Mesendoderm (in vitro differentiated cells): ENCODE measurements at places on chromosomes 7 and 10.

GRCh38 chr10:69045441-69046300 is 42.2 kb upstream of the SRGN start:
- no peak for DNase-seq

DNA sequence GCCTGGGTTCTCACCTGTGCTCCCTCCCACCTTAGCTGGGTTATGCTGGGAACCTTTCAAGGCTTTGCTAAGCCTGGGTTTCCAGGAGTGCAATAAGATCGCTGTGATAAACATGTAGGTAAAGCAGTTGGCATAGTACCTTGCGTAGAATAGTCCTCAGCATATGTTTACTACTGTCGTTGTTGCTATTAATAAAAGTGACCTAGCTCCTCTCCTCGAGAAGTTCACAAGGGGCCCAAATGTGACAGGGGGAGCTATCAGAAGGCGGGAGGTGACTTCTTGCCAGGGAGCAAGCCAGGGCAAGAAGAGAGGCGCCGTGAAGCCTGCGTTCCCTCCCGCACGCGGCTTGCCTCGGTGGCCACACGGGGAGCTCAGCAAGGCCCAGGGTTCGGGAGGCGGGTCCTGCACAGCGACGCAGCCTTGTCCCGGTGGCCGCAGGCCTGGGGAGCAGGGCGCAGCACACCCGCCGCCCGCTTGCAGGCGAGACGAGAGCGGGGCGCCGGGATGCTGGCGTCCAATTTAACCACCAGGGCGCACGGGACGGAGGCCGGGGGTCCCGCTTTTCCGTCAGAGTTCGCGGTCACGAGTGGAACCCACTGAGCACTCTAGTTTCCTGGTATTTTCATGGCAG is 106.2 kb downstream of the SNX10 start:
- DNase-seq, result peak; percentile 60

DNA sequence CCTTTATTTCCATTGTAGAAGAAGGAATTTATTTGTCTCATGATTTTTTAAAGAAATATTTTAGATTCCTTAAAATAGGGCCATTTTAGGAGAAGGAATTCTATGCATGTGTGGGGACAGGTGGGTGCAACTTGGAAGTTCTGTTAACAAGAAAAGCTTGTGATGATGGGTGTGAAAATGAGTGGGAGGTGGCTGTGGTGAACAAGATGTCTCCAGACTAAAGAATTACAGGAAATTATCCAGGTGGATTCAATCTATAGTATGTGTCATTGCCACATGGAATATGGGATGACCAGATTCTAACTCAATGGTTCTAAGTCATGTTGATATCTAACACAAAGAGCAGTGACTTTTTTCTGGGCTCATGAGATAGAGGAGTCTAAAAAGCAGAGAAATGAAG is 229.6 kb upstream of the IGFBP3 start:
- no peak for DNase-seq

- DNase-seq, result peak; percentile 91
Observed at GRCh38 chr10:119253433-119254174, 46.2 kb downstream of the GRK5 start.

DNA sequence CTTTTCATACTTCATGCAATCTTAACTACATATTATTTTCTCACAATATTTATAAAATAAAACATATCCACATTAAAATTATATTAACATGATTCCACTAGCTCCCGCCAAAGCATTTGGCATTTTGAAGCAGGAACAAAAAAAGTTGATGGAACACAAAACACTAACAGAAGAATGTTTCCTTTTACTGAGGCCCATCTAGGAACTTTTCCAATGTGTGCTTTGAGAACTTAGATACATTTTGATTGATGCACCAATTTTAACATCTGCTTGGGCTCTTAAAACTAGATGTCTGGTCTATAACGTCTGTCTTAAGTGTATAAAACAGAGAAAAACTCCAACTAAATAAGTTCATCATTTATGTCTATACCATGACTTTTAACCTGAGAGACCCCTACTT is 1214.8 kb downstream of the SORCS1 start:
- no peak for DNase-seq

DNA sequence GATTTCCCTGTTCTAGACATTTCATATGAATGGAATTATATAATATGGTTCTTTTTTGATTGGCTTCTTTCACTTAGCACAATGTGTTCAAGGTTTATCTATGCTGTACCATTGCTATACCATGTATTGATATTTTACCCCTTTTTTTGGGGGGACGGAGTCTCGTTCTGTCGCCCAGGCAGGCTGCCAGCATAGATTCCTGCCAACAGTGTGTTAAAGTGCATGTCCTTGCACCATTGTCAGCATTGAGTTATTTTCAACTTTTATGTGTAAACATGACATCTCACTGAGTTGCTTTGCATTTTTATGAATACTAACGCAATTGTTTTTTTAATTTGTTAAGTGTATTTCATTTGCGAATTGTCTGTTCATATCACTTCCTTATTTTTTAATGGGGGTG is 4.9 kb downstream of the ABCC2 start:
- no peak for DNase-seq

GRCh38 chr7:3488829-3489228 is 187.8 kb downstream of the SDK1 start:
- no peak for DNase-seq

DNA sequence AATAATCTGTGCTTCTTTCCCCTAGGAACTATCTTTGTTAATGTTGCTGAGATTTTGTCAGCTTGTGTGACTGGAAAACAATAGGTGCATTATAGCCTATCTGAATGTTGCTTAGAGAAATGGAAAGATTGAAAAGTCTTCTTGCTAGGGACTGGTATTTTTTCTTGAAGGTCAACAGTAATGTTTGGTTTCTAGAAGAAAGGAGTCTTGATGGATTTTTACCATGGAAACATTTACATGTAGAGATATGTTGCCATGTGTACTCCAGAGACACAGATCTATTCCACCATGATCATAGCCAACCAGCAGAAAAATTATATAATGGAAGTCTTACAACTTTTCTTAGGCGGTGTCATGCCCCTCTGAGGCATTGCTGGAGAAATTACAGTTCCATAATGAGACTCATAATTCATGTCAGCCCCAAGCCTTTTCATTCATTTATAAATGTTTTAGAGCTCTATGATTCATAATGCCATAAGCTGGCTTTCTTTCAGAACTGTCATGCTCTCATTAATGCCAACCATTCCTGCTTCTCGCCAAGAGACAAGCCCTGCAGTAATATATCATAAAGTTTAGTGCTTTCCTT is 175.1 kb upstream of the PTPRZ1 start:
- DNase-seq, result no peak

DNA sequence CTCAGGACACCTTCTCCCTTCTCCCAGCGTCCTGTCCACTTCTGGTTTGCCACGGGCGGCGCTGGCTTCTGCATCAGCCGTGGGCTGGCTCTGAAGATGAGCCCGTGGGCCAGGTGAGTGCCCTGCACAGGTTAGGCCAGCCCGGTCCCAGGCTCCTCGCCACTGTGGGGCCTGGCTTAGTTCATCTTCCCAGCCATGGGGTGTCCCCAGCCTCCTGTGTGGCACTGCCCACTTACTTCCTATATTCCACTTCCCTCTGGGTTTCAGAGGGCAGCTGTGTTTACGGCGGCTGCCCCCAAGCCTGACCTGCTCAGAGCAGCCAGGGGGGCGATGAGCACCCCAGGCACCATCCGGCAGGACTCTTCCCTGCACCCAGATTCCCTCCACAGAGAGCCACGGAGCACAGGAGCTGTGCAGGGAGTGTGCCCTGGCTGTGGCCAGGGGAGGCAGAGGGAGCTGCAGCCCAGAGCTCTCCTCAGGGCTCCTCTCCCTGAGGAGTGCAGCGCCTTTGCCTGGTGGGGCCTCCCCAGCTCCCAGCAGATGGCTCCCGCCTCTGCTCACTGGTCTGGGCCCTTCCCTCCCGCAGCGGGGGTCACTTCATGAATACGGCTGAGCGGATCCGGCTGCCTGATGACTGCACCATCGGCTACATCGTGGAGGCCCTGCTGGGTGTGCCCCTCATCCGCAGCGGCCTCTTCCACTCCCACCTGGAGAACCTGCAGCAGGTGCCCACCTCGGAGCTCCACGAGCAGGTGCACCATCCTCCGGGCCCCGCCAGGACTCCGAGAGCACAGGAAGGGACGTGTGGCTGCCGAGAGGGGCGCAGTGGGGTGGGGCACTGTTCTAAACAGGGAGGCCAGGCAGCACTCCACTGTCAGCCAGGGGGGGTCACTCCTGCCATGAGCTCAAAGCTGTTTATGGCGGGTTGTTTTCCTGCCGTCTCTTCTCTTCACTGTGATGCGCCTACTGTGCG is 6.4 kb downstream of the LFNG start:
- no peak for DNase-seq

GRCh38 chr7:134710854-134711624 is 64.4 kb downstream of the BPGM start:
- DNase-seq, result peak; percentile 72

DNA sequence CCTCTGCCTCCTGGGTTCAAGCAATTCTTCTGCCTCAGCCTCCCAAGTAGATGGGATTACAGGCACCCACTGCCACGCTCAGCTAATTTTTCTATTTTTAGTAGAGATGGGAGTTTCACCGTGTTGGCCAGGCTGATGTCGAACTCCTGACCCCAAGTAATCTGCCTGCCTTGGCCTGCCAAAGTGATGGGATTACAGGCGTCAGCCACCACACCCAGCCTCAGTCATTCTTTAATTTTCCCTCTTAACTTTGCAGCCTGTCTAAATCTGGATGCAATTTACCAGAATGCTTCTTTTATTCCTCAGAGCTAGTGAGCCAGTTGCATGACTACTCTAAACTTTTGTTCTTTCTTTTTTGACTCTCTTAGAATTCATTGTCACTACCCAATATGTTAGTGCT is 90.5 kb upstream of the CSTF2T start:
- DNase-seq, result no peak

- DNase-seq, result no peak
Observed at GRCh38 chr10:118729641-118730258, 25.0 kb downstream of the CACUL1 start.

DNA sequence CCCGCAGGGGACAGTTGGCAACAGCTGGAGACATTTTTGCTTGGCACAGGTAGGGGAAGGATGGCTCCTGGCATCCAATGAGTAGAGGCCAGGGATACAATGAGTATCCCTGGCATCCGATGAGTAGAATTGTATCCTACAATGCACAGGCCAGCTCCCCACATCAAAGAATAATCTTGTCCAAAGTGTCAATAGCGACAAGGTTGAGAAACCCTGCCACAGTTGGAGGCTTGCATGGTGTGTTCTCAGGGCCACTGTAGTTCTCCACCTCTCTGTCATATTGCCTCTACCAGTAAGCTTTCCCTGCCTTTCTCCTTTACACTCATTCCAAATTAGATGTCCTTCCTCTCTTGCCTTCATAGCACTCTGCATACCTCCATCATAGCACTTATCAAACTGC is 60.7 kb downstream of the ZNF92 start:
- DNase-seq, result no peak

GRCh38 chr7:73521636-73522104 is 423 bp downstream of the BAZ1B start:
- DNase-seq, result peak; percentile 71

DNA sequence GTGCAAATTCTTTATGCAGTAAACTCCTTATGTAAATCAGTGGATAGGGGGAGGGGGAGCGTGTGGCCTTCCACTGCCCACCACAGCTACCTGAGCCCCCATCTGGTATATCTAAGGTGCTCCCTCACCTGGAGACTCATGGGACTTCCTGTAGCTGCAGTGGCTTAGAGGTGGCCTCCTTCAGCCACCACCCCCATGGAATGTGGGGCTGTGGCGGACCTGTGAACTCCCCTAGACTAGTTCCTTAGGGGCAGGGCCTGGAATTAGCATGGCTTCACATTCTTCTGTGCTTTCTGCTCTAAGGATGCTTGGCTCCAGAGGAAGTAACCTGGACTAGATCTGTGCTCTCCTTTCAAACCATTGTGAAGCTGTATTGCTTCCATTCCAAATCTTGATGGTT is 550.5 kb upstream of the COBL start:
- DNase-seq, result peak; percentile 50

DNA sequence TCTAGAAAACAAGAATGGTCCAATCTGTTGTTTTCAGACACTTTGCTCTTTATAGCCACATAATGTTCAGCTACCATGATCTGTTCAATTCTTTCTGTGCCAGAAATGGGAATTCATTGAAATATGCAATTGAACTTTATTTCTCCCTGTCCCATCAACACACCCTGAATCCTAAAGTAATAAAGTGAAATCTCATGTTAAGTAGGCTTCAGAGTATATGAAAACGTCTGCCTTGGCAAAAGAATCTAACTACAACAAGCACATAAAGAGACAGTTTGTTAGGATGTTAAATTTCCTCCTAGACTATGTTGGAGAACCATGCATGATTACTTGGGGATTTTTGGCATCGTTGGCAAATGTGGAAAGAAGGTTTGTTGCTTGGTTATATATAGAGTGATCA is 722.7 kb downstream of the XPNPEP1 start:
- no peak for DNase-seq

GRCh38 chr7:137953043-137953664 is 48.7 kb downstream of the CREB3L2 start:
- peak; percentile 94 for DNase-seq

DNA sequence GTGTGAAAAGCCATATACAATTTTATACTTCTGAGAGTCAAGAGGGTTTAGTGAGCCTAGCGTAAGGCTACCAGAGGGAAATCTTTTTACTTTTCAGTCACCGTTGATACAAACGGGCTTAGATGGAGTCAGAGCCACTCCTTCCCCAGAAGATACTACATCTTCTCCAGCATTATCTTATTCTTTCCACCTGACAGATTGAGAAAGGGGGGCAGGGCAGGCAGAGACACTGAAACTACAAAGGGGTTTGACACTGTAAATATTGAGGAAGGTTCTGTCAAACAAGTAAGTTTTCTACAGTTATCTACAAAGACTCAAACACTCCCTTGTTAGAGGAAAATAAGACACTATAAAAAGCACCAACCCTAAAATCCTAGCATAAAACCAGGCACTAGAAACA is 100.0 kb downstream of the RELN start:
- no peak for DNase-seq

DNA sequence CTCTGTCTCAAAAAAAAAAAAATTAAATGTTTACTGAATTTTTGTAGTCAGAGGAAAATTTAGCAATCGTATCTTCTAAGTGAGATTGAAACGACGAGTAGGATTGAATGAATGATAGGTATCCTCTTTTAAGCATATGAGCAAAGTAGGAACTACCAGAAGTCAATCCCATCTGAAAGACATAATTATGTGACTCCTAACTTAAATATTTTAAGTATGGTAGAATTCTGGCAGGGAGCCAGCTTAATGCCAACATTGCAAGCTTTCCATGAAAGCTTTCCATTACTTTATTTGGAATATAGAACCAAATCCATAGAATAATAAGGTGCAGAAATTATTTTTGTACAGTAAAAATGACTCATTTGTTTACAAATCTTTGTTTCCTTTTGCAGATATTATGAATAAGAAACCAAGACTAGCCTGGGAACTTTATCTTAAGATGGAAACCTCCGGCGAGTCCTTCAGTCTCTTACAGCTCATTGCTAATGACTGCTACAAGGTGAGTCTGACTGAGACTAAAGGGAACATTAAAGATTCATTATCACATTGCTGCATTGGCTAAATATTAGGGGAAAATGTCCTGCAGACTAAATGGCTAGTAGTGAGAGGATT is 50.2 kb upstream of the UBN2 start:
- DNase-seq, result no peak

- no peak for DNase-seq
Observed at GRCh38 chr10:88088441-88089340, 225.3 kb downstream of the PTEN start.

- no peak for DNase-seq
Observed at GRCh38 chr7:92503767-92504166, 24.6 kb downstream of the PEX1 start.

GRCh38 chr10:5960070-5960972 is 17.0 kb downstream of the IL15RA start:
- DNase-seq, result no peak
